Heart right ventricle (tissue), 16 donors: ENCODE measurements at places on chromosomes 1 and 21.

GRCh38 chr1:12620488-12620865 is 2.5 kb upstream of the DHRS3 start:
- no peak for DNase-seq

DNA sequence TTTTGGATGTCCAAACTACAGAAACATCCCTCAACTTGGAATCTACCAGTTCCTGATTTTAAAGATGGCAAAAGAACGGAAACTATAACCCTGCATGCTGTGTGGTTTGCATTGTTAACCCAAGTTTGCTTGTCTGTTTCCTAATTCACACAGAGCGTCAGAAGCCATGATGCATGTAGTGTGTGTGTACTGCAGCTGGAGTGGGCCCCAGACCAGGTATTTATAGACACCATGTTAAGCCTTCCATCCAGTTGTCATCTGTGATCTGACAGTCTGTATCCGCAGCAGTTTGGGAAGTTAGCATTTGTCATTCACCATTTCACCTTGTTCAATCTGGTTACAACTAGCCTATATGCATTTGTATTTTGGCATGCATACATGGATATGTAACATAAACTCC is 27.7 kb upstream of the PLEKHM2 start:
- no peak for DNase-seq

- no peak for DNase-seq
Observed at GRCh38 chr1:189563784-189564183, 913.9 kb downstream of the BRINP3 start.

- no peak for DNase-seq
Observed at GRCh38 chr1:205375835-205376545, 19.3 kb upstream of the KLHDC8A start.

DNA sequence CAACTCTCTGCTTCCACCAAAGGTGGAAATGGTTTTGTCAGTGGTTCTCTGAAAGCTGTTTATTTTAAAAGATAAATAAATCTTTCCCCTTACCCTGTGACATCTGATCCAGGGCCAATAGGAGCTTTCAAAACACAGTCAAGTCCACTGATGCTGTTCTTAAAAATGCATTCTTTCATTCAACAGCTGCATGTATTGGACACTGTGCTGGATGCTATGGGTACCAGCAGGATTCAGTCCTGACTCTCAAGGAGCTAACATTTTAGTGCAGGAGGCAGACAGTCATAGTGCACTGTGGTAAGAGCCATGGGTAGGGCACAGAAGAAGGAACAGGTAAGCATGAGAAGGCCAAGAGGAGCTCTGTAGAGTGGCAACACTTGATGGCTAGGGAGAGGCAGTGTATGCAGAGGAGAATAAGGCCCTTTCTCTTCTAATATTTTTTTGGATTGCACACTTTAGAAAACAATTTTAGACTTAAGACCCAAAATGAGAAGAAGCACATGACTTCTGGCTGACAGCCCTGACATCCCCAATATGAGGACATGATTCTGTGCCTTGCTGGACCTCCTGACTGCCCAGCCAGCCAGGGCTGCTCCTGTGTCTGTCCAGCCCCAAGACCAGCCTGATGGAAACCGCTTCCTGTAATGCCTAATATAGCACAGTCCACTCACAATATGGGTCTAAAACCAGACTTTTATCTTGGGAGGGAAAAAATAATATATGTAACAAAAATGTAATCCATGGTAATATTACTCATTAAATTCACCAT is 207.3 kb downstream of the SDCCAG8 start:
- no peak for DNase-seq
